ENCODE measurements at places on chromosomes 2 and 18.
A peak's percentile ranks its signal among the peaks of the same experiment; 100 is the strongest.

- peak; percentile 93 for DNase-seq
These were observed 76.0 kb downstream of the CD28 start for GRCh38 chr2:203782262-203782976.

DNA sequence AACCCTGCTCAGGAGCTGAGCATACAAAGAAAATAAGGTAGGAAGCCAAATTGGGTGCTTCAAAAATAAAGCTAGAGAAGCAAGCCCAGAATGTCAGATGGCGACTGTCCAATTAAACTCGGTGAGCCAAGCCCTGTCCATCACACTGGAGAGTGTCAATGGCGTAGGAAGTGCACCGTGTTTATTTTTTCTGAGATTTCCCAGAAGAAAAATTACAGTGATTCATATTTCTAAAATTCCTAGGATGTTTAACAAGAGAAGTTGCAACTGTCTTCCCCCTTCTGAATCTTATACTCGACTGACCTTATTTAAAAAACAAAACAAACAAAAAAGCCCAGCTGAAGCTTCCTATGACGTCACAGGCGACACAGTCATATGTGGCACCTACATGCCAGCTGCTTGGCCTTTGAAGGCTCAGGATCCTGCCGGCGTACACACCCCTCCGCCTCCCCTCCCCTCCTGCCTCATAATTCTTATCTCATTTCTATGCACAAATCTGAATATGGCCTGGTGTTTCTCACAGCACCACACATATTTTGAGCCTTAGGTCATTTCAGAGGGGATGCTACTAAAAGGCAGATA, 60.8 kb downstream of the MBP start:
- DNase-seq = peak; percentile 72

GRCh38 chr2:17680119-17680518, 73.5 kb downstream of the SMC6 start:
- no peak for DNase-seq

- DNase-seq = no peak
These were observed 2.2 kb downstream of the ABCG8 start for GRCh38 chr2:43840965-43841364.

DNA sequence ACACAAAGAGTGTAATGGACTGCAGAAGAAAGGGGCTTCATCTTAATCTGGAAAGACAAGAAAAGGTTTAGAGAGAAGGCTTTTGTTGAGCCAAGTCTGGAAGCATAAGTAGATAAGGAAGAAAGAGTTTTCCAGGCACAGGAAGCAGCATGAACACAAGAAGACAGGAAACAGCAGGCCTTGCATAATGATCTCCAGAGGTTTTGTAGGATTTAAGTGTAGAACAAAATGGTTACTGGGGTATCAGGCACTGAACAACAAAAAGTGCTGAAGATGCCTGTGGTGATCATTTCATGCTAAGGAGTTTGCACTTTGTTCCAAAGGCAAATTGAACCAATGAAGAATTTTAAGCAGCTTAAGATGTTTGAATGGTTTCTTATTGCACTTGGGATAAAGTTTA, 281.6 kb upstream of the TANK start:
- DNase-seq = no peak

- peak; percentile 23 for DNase-seq
These were observed 45.2 kb upstream of the NYAP2 start for GRCh38 chr2:225354281-225354774.

DNA sequence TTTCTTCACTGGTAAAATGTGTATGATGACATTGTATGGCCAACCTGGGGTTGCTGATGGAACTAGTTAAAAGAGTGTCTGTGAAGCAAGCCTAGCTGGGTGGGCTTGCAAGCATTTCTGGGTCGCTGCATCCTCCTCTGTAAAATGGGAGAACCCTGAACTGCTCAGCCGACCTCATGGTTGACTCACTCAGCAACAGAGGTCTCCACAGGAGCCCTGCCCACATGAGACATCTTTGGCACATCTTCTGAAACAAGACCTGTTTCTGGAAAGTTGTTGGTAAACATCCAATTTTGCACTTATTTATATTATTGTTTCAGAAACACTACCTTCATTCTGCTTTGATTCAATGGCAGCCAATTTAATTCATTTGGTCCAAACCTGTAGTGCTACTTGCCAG, 52.6 kb downstream of the BCL11A start:
- no peak for DNase-seq

GRCh38 chr18:77866351-77866750, 616.7 kb downstream of the GALR1 start:
- DNase-seq = no peak

DNA sequence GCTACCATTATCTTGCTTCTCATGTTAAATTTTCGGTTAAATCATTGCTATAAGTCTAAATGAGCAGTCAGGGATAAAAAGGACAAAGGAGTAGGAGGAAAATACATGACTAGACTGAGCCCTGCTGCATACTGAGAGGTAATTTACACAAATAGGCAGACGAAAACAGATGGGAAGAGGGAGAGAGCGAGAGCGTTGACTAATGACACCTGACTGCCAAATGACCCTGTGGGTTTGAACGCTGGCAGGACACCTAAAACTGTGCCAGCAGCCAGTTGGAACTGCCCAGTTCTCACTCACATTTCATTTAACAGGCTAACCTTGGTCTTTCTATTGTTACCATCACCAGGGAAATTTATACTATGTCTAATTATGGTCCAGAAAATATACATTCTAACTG, 978.2 kb downstream of the CPS1 start:
- DNase-seq = no peak

DNA sequence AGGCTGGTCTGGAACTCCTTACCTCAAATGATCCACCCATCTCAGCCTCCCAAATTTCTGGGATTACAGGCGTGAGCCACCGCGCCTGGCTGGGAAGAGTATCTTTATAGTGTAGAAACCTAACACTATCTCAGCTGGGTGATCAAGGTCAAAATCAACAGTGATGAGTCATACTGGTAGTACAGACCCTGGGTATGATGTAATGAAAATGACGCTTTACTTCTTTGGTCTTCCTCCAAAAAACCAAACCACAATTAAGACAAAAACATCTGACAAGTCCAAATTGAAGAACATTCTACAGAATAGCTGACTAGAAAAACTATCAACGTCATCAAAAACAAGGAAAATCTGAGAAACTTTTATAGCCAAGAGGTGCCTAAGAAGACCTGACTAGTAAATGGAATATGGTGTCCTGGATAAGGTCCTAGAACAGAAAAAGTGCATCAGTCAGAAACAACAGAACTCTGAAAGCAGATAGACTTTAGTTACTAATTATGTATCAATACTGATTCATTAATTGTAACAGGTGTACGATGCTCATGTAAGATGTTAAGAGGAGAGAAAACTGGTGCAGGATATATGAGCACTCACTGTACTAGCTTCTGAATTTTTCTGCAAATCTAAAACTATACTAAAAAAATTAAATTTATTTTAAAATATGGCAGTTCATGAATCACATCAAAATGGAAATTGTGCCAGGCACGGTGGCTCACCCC, 25.4 kb downstream of the PDCL3 start:
- no peak for DNase-seq

DNA sequence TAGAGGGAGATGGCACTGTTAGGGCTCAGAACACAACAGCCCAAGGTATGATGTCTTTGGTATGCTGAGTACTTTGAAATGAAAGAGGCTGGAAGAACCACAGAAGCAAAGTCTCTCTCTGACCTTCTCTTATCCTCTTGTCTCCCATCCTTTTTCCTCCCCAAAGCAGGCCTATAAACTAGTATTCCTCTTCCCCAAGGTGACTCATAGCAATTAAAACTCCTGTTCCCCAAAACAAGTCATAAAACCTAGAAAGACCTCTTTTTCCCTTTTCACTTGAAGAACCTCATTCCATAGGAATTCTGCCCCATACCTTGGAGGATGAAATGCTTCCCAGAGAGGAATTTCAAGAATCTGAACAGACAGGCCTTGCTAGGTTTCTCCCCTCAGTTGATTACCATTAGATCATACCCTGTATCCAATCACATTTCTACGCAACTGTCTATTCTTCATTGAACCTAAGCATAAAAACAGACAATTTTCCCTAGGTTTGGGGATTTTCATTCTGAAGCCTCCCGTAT, 25.7 kb downstream of the MDH1 start:
- DNase-seq = peak; percentile 60

DNA sequence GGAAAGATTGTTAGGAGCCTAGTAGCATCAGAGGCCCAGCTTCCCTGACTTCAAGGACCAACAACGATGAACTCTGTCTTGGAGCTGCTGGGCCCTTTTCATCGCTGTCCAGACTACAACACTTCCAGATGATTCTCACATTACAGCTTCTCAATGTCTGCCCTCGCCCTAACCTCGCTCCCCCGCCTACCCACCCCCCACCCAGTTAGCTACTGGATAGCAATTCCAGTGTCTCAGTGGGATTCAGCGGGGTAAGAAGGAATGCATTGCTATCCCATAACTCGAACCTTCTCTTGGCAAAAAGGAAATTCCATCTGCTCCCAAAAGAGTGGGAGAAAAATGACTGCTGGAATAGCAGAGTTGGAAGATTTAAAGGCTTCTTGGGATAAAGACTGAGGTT, 65.0 kb downstream of the RPL37A start:
- DNase-seq = no peak

GRCh38 chr2:238024986-238025385, 35.8 kb upstream of the SCLY start:
- DNase-seq = peak; percentile 46

Measured in AG09309 (cell line).